Kasumi-1 (cell line): ENCODE measurements at places on chromosomes 13 and 19.
A peak's percentile ranks its signal among the peaks of the same experiment; 100 is the strongest.

DNA sequence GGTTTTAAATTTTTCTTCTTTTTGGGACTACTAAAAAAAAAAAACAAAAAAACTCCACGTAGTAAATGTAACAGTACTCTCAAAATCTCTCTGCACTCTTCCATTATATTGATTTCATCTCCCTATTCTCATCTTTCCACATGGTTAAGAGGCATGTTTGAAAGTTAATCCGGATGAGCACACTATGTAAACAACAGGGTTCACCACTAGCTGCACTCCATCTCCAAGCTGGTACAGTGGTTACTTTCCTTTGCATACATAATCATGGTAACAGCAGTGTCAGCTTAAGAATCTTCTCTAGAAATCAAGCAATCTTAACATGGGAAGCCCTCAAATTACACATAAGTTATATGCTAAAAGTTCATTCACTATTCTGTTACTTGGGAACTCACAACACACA is 92.6 kb downstream of the MIPEP start:
- no peak for DNase-seq

DNA sequence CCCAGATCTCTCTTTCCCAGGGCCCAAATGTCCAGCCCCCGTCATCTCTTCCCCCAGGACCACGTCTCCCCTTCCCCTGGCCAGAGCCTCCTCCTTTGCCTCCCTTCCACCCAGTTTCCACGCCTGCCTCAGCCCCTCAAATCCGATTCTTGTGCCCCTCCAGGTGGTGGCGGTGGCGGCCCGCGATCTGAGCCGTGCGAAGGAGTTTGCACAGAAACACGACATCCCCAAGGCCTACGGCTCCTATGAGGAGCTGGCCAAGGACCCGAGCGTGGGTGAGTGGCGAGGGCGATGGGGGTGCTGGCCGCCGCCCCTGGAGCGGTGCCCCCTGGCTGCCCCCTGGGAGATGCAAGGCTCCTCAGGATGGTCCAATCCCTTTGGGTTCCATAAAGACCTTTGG is 1.3 kb downstream of the DHDH start:
- DNase-seq, result no peak

DNA sequence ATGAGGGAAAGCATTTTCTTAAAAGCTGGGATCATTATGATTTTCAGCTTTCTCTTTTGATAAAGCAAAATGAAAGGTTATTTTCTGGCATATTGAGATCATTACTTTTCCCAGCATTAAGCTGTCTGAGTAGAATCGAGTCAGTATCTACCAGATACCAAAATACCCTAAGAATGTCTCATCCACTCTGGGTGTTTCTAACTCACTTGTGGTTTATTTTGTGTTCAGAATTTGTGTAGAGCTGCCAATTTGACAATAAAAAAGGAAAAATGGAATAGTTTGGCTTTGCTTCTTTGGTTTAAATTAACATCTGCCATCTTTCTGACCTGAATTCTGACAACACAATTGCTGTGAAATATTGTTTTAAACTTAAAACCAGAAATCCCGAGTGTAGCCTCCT is 438.7 kb upstream of the ARGLU1 start:
- DNase-seq, result no peak

DNA sequence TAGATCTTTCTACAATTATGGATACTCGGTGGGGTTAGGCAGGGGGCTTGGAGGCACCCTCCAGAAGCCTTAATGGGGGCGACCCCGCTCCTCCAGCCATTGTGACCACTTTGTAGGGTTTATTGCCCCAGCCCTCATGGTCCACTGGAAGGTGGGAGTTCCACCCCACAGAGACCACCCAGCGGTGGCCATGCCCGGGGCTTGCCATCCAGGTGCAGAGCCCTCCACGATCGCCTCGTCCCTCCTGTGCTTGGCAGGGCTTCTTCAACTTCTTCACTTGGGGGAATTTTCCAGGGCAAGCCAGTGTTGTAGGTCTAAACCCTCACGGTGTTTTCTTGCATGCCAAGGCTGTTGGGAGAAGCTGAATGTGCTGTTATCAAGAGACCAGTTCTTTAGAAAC is 16.1 kb downstream of the ZNF536 start:
- DNase-seq, result no peak

DNA sequence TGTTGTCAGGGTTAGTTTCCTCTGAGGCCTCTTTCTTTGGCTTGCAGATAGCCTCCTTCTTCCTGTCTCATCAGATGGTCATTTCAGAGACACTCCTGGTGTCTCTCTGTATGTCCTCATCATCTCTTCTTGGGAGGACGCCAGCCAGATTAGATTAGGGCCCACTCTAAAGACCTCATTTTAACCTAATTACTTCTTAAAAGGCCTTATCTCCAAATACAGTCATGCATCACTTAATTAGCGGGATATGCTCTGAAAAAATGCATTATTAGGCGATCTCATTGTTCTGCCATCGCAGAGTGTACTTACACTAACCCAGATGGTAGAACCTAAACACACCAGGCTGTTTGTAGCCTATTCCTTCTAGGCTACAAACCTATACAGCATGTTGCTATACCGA is 89.0 kb downstream of the CDK8 start:
- no peak for DNase-seq

- DNase-seq, result peak; percentile 18
These were observed 7.1 kb upstream of the NFIC start for GRCh38 chr19:3359015-3359918.

DNA sequence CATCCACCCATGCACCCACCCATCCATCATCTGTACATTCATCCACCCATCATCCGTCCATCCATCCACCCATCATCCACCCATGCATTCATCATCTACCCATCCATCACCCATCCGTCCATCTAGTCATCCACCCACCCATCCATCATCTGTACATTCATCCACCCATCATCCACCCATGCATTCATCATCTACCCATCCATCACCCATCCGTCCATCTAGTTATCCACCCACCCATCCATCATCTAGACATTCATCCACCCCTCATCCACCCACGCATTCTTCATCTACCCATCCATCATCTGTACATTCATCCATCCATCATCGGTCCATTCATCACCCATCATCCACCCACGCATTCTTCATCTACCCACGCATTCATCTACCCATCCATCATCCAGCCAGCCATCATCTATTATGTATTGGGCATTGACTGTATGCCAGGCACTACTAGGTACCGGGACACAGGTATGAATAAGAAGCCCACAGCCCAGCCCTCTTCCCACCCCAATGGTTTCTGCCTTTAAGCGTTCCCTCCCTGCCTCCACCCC is 16.7 kb upstream of the GALP start:
- no peak for DNase-seq

GRCh38 chr19:531753-532560 is at the start of gene CDC34:
Gene CDC34, plus strand, starts transcription at chr19:531760. Its CDS starts 172 bp downstream, at chr19:531932.
- DNase-seq, result no peak

GRCh38 chr13:54226876-54227275 is 1198.3 kb downstream of the OLFM4 start:
- DNase-seq, result no peak

- DNase-seq, result no peak
These were observed 102.6 kb downstream of the PTPRS start for GRCh38 chr19:5237939-5238480.

GRCh38 chr19:4717191-4717965 is 6.3 kb downstream of the DPP9 start:
- DNase-seq, result no peak
